Chondrocyte (in vitro differentiated cells): ENCODE measurements at places on chromosomes 3 and 15. TPM values are rescaled to one million over a fixed set of nuclear protein-coding genes. Genes with fewer than 3 reads are reported as not detected.

XCR1 gene
- not detected in 3 replicates for total RNA-seq

TIMP4 gene
- total RNA-seq = 31.3 to 41.6 TPM (median 31.9 TPM) in 3 replicates

KBTBD12 gene
- total RNA-seq = not detected in 3 replicates

BCL2A1 gene
- total RNA-seq = not detected in 3 replicates

CD86 gene
- not detected in 3 replicates for total RNA-seq

HRG gene
- total RNA-seq = not detected in 3 replicates

OR5K2 gene
- total RNA-seq = not detected in 3 replicates

GJD2 gene
- not detected in 3 replicates for total RNA-seq

PLA2G4B gene
- 2.1 to 3.4 TPM (median 2.9 TPM) in 3 replicates for total RNA-seq
